T1000 (cell line): ENCODE measurements at places on chromosomes 6 and 20.

DNA sequence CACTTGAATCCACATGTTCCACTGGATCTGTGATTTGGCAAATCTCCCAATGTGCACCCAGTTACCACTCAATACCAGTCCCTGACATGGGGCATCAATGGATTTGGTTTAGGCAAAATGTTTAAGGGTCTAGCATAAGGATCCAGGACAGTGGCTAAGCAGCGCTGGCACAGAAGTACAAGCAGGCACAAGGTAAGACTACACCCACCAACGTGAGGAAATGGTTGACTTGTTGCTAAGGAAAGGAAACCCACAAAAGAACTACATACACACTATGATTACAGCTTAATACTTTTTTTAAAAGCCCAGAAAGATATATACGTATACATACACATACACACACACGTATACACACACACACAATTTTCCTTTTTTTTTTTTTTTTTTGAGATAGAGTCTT is 79.0 kb downstream of the DNAAF9 start:
- no peak for DNase-seq

DNA sequence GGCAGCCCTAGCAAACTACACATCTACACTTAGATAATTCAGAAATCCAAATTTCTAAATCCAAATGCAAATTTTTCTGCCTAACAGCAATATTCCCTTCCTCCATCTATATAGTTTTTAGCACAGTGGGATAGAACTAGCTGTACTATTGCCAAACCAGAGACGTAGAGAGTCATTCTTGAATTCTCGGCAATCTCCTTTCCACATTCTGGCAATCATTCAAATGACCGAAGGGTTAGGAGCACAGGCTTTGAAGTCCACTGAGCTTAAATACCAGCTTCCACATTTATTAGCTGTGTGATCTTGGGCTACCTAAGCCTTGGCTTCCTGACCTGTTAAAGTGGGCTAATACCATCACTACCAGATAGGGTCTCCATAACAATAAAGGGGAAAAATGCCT is 3.1 kb upstream of the RPS12 start:
- DNase-seq, result no peak

GRCh38 chr20:36856195-36856594 is 19.7 kb upstream of the TLDC2 start:
- DNase-seq, result peak; percentile 73

GRCh38 chr6:124968401-124968800 is 6.2 kb downstream of the RNF217 start:
- no peak for DNase-seq

DNA sequence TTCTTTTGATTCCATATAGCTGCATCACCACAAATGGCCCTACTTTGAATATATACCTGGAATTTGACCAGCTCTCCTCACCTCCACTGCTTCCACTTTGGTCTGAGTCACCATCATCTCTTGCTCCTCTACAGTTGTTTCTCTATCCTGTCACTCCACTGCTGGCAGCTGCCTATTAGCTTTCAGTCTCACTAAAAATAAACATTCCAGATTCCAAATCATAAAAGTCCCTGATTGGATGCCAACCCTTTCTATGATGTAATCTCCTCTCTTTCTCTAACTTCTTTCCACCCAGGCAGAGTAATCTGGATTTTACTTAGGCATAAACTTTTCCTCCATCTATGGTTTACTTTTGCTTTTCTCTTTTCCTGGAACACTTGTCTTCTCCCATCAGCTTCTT is 49.1 kb downstream of the RFPL4B start:
- DNase-seq, result no peak

DNA sequence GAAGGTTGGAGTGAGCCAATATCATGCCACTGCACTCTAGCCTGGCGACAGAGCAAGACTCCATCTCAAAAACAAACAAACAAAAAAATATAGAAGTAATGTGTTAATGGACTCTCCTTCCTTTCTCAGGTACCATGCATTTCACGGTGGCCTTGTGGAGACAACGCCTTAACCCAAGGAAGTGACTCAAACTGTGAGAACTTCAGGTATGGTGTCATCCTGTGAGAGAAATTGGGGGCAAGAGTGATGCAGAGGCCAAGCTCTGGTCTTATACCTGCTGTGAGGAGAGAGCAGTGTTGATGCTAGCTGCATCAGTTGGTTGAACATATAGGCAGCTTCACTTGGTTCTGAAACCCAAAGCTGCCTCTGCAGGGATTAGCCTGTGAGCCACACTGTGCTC is 6.2 kb downstream of the ITCH start:
- no peak for DNase-seq

DNA sequence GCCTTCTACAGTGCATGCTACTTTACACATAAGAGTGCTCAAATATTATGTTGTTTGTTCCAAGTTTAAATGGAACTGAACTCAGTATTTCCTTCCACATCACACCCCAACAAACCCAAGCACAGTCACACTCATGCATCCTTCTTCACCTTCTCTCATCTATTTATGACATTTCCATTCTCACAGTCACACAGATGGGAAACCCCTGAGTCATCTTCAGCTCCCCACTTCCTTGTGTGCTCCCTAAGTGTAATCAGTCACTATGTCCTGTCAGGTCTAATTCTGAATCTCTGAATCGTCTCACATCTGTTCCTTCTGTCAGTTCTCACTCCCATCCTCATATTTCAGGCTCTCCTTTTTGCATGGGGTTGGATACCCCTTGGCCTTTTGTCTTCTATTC is 96.0 kb downstream of the RIMS1 start:
- no peak for DNase-seq

- no peak for DNase-seq
Measured at GRCh38 chr20:17248224-17248623, 21.4 kb downstream of the PCSK2 start.

DNA sequence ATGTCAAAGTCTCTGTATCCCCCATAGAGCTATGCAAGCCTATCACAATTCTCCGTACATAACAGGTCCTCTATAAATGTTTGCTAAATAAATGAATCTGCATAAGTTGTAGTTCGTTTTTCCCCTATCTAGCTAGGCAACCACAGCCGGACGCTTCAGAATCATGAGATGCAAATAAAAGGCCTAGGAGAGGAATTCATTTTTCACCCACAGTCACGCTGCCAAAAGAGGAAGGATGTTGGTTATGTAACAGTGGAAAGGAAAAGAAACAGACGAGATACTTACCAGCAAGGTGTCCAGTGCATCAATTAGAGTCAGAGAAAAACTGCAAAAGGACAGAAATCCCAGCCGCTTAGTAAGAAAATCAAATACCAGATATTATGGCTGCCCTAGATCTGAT is 2.4 kb downstream of the EDEM2 start:
- no peak for DNase-seq

DNA sequence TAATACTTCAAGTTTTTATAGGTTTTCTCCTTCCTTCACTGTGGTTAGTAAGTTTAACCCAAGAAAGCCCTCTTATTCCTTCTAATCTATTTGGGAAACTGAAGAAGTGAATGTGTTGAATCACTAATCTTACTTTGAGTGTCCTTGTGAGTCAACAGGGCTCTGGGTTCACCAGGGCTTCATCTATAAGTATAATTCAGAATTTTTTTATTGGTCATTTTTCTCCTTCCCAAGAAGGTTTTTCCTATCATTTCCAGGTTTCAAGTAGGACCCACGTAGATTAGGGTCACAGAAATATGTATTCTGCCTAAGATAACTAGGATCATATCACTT is 191.1 kb downstream of the ATXN1 start:
- no peak for DNase-seq

- DNase-seq, result no peak
Measured at GRCh38 chr20:53782612-53783246, 189.1 kb upstream of the ZNF217 start.

GRCh38 chr6:155162682-155163081 is 101.1 kb upstream of the CLDN20 start:
- DNase-seq, result no peak

DNA sequence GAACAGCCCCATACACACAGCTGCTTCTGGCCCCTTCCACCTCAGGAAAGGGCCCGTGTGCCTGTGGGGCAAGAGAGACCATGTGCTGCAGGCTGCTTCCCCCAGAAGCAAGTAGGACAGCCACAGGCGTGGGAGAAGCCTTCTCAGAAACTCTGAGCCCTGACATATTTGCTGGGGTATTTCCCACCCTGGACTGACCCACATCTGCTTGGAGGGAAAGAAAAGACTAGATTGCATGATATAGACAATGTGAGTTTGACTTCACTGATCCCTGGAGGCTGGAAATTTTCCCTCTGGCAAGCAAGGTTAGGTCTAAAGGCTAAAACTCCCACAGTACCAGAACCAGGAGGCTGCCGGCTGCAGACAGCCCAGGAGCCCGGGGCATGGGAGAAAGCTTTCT is 213.3 kb upstream of the SSTR4 start:
- no peak for DNase-seq

DNA sequence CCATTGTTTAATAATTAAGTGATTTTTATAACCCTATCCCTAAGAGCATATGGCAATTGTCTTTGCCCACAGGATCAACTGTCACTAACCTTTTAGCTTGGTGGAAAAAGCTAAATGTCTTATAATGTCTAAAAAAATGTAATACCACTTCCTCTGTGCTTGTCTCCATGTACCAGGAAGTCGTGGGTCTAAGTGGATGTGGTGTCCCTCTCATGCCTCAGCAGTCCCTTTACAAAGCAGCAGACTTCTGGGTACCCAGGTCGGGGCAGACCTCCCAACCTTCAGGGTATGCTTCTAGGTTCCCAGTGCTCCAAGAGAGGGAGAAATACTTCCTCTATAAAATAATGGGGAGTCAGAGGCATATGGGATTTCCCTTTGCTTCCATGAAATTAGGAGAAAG is 74.7 kb downstream of the ZHX3 start:
- no peak for DNase-seq

DNA sequence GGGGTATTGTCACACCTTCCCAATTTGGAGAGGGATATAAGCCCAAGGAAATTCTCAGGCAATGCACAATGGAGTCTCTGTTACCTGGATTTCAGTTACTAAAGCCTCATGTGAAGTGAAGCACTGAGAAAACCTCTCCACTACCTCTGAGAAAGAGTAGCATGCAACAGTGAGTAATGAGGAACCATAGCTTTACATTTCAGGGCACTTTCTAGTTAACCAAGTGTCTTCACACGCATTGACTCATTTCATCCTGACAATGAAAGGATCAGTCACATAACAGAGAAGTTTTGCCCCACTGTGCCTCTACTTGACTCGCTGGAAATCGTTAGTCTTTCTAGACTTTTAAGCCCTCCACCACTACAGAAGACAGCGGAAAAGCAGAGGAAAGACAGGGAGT is 86.2 kb upstream of the ARID1B start:
- DNase-seq, result no peak

- DNase-seq, result no peak
Measured at GRCh38 chr20:37886851-37887297, 16.1 kb upstream of the VSTM2L start.

GRCh38 chr6:119147101-119148053 is 68.9 kb upstream of the FAM184A start:
- DNase-seq, result peak; percentile 83

- DNase-seq, result no peak
Measured at GRCh38 chr20:17716331-17716730, 16.6 kb downstream of the BANF2 start.

DNA sequence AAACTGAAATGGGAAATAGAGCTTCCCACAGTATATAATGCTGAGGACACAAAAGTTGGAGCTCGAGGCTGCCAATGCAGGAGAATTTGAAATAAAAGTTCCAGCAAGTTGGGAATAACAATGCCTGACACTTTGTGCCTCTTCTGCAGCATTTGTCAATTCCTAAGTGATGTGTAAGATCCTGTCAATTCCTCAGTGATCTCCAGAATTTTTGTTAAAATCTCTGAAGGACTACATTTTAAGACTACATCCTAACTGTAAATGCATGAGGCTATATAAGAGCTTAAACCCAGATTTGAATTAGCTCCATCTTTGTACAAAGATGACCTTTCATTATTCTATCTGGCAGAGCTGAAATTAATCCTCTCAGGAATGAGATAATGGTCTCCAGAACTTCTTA is 208.2 kb downstream of the COL12A1 start:
- DNase-seq, result no peak

- no peak for DNase-seq
Measured at GRCh38 chr20:32945710-32946221, 58.5 kb downstream of the SUN5 start.

DNA sequence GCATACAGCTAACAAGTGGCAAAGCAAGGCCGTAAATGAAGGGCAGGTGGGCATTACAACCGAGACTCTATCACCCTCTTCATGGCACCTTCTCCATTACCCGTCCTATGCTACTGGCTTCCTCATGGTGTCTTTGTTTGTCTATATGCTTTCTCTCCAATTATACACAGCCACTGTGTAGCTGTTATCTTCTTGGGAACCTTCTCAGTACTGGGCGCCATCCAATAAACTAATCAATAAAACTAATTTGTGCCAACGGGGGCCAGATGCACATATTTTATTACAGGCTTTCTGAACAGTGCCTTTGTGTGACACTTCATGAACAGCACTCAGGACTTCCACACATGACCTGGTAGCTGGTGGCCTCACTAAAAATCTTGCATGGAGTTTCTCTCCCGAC is 149.8 kb upstream of the PCSK2 start:
- DNase-seq, result no peak

GRCh38 chr20:10505827-10506226 is 70.7 kb downstream of the SLX4IP start:
- DNase-seq, result no peak

DNA sequence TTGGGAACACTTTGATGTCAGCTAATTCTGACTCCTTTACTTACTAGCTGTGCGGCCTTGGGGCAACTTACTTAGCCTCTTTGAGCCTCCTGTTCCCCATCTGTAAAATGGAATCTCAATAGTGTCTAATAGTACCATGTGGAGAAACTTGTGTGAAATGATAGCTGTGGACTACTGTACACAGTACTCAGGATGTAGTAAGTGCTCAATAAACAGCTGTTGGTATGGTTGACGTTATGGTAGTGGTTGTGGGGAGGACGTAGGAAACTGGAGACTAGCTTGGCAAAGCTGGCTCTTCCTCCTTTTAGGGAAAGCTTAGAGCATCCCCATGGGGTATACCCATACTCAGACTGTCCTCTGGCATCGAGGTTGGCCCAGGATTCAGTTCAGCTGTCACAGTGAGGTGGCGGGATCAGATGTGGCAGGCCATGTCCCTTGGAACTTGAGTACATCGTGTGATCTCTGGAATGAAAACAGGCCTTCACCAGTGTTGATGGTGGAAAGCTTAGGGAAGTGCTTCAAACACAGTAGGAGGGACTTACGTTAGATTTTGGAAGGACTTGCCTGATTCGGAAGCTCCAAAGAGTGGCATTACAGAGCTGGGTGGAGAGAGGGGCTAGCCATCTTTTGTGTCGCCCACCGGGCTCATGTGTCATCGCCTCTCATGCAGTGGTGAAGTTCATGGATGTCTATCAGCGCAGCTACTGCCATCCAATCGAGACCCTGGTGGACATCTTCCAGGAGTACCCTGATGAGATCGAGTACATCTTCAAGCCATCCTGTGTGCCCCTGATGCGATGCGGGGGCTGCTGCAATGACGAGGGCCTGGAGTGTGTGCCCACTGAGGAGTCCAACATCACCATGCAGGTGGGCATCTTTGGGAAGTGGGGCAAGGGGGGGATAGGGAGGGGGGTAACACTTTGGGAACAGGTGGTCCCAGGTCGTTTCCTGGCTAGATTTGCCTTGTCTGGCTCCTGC is 7.1 kb downstream of the VEGFA start:
- DNase-seq, result no peak

GRCh38 chr20:41081276-41081814 is 52.7 kb downstream of the TOP1 start:
- no peak for DNase-seq
